ENCODE measurements at places on chromosomes 2 and 18.

DNA sequence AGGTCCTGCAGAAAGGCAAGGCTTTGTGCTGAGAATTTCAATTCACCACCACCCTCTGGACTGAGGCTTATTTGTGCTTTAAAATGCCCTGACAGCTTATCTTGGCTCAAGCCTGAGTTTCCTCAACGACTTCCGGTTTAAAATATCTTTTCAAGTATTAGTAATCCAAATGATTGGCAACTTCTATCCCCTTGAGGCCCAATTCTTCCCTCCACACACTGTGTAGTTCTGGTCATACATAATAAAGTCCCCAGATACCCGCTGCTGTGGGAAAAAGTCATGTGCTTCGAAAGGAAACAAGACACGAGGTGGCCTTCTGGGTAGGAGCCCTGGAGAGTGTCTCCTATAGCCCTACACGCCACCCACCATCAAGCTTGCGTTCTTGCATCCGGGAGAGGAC is 393.4 kb downstream of the ALK start:
- DNase-seq: no peak

DNA sequence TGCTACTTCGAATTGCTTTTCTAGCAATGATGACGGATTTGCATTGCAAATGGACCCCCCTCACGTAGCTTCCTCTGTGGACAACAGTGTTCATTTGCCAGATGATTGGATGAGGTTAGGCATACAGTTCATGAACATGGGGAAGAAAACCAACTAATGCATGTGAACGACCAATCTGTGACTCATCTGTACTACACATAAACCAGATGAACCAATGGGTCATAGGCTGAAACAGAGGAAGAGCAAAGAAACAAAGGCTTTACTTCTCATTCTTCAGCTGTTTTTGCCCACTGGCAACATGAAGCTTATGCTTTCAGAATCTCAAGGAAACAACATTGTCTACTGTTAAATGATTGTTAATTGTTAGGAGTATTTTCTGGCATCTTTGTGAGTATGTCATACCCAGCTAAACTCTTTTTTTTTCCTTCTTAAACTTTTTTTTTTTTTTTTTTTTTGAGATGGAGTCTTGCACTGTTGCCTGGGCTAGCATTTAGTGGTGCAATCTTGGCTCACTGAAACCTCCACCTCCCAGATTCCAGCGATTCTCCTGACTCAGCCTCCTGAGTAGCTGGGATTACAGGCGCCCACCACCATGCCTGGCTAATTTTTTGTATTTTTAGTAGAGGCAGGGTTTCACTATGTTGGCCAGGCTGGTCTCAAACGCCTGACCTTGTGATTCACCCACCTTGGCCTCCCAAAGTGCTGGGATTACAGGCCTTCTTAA is 35.5 kb downstream of the EFEMP1 start:
- DNase-seq: peak; percentile 78

GRCh38 chr18:48827291-48828193 is 123.2 kb downstream of the SMAD7 start:
- peak; percentile 15 for DNase-seq

- DNase-seq: no peak
Measured at GRCh38 chr18:51169731-51170130, 27.8 kb downstream of the MEX3C start.

DNA sequence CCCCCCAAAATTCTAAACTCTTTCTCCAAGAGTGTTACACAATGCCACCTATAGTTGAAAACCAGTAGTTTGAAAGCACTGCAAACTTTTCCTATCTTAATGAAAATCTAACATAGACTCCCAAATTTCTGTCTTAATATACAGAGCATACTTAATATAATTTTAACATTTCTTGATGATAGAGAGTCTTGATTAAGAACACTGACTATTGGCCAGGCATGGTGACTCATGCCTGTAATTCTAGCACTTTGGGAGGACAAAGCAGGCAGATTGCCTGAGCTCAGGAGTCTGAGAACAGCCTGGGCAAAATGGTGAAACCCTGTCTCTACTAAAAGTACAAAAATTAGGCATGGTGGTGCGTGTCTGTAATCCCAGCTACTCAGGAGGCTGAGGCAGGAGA is 34.2 kb downstream of the ASXL2 start:
- no peak for DNase-seq

GRCh38 chr18:26780520-26781325 is 84.8 kb downstream of the AQP4 start:
- no peak for DNase-seq

- DNase-seq: no peak
Measured at GRCh38 chr2:254241-254640, 9.6 kb downstream of the SH3YL1 start.

DNA sequence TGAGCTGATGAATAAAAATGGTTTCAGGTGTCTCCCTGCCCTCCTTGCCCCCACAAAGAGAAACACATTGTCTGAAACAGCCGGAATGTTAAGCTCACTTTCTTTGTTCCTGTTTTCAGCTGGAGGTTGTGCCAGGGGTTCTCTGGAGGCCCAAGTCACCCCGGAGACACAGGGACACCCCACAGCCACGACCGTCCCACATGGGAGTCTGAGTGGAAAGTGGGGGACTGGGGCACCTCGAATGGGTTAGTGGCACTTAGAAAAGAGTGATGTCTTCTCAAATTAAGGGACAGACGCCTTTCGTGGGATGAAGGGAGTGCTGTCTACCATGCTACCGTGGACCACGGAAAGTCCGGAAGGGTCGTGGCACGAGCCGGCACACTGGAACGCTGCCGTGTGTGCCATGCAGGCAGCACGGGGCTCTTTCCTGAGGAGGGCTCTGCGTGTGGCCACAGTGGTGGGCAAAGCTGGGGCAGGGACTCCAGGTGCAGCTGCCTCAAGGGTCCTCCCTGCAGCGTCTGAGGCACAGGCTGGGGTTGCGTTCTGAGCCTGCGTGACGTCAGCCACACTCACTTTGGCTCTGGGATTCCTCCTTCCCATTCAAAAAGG is 39.4 kb upstream of the CTDP1 start:
- no peak for DNase-seq

DNA sequence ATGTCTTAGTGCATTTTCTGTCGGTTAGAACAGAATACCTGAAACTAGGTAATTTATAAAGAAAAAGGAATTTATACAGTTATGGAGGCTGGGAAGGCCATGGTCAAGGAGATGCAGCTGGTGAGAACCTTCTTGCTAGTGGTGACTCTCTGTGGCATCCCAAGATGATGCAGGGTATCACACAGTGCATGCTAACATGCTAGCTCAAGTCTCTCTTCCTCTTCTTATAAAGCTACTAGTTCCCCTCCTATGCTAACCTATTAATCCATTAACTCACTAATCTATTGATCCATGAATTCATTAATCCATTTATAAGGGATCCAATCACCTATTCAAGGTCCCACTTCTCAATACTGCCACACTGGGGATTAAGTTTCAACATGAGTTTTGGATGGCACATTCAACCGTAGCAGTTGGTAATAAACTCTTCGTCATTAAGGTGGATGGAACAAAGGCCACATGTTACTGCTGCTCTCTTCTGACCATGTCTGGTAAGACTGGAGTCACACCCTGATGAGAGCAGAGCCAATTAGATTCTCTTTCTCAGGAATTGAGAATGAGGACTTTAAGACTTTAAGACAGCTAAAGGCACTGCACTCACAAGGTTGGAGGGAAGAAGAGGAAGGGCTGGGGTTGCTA is 211.6 kb upstream of the SMAD7 start:
- DNase-seq: no peak

GRCh38 chr2:8520791-8521344 is 161.0 kb upstream of the ID2 start:
- DNase-seq: no peak

DNA sequence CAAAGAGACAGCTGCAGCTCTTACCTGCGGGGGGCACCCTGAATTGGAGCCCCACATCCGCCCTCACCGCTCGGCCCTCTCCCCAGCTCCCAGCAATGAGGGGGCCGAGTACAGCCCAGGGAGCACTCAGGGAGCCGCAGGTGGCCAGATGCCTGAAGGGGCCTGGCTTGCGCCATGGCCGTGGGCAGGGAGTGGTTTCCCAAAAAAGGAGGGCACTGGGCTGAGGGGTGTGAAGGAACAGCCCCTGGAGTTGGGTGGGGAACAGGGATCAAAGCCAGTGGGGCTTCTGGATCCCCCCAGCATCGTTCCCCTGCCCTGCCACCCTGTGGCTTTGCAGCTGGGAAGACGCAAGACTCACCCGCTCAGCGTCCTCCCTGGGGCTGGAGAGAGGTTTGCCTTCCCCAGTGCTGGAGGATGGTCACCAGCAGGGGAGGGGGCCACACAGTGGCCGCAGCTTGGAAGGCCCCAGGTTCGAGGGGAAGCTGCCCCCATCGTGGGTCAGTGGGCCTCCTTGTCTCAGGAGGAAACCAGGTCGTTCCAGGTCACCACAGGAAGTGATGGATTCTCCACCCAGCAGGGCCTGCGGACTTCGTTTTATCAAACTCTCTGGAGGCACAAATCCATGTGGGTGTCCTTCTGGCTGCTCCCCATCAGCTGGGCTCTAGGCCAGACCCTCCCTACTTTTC is 68.2 kb upstream of the HPCAL1 start:
- no peak for DNase-seq

GRCh38 chr2:19901442-19902215 is at the start of gene TTC32:
TSS of gene TTC32 (minus strand) at chr2:19901983. CDS start at chr2:19901854, 129 bp downstream.
- DNase-seq: peak; percentile 90

- peak; percentile 80 for DNase-seq
Measured at GRCh38 chr2:99697811-99698568, 208.2 kb upstream of the REV1 start.

DNA sequence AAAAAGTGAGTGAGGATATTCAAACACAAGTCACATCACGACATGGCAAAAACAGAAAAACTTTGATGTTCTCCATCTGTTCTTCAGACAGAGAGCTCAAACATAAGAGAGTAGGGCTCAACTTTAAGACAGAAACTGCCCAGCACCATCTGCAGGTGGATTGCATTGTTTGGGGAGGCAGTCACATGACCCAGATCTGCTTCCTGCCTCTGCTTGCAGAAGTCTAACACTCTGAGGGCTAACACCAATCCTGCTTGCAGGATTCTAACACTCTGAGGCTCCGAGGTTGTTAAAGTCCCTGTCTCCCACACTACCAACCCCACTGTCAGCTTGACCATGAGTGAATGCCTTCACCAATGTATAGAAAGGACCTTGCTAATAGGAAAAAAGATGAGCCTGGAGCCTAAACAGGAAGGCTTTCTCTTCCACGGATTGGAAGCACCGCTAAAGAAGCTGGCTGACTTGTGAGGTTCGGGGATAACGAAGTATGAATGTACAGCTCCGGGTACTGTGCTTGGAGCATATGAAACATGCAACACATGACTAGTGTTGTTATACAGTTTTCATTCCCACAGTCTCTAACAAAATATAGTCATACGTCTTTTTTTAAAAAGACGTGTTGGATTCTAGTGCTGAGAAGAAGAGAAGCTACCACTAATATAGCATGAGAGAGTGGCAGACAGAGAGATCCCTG is 176.6 kb upstream of the CREB1 start:
- no peak for DNase-seq

DNA sequence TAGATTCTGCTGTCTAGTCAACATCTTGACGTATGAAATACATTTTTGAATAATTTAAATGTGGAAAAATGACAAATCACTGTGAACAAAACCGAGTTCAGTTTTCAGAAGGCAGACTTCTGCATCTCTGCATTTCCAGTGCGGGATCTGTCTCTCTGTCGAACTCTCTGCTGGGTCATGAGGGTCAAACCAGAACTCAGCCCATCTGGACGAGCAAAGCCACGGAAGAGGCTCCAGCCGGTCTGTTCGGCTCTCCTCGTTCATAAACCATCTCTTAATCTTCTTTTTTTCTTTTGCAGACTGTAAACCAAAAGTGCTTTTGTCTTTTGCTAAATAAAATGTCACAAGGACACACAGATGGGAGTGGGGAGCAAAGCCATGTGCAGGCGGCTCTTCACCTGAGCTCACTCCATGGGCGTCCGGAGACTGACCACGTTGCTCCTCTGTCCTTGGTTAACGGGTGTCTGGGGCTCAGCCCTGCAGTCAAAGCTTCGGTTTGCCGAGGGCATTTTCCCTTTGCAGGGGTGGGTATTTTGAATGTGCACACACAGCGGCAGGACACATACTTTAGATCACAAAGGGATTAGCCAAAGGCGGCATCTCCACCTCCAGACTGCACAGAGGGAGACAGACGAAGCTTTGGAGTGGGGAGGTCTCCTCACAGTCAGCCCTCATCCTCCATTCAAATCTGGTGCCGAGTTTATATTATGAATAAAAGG is 737.9 kb upstream of the SALL3 start:
- no peak for DNase-seq

DNA sequence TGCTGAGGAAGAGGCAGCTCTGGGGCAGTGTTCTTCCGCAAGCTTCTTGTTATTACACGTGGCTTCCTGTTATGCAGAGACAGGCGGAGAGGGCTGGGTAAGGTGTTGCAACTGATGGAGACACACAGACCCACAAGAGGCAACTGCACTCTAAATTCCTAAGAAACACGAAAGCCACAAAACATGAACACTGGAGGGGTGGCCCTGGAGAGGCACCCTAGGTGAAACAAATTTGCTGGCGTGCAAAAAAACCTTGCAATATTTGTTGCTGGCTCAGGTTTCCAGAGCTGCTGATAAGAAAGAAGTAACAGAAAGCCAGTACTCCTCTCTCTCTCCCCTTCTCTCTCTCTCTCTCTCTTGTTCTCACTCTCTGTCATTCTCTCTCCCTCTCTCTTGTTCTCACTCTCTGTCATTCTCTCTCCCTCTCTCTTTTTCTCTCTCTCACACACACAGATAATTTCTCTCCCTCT is 31.8 kb downstream of the ARHGAP25 start:
- DNase-seq: no peak

DNA sequence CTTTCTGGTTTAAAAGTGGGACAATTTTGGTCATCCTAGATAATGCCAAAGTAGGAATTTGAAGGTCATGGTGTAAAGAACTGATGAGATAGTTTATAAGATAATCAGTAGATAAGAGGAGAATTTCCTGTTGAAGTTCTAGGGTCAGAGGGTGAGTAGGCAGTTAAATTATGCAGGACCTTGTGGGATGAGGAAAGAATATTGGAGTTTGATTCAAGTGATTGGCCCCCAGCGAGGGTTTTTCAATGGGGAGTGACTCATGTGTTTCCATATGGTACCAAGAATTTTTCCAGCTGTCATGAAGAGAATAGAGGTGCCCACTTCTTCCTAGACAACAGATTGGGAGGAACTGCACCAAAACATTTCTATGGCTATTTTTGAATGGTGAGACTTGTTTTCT is 940.2 kb upstream of the ZEB2 start:
- DNase-seq: peak; percentile 14

- DNase-seq: no peak
Measured at GRCh38 chr2:98091738-98092137, 4.8 kb downstream of the VWA3B start.

GRCh38 chr2:96868555-96869280 is 1.2 kb downstream of the SEMA4C start:
- peak; percentile 75 for DNase-seq

GRCh38 chr2:4762951-4763376 is 929.2 kb upstream of the SOX11 start:
- peak; percentile 25 for DNase-seq

DNA sequence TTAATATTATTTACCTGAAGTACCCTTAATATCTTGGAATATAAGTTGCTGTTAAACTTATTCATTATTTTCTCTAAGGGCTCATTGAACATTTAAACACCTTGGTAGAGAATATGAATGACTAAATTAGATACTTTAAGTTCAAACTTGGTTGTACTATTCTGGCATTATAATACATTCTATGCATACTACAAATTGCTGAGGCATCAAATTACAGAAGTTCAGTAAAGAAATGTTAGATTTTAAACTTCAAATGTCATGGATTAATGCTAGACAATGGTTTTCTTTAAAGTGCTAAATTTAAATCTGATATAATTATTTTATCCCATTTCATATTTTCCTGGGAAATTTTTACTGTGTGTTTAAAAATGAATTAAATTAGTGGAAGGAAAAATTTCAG is 63.1 kb downstream of the CDCA7 start:
- DNase-seq: no peak
